Activated CD4-positive, alpha-beta T cell treated with anti-CD3 and anti-CD28 coated beads for 1 hour (primary cell): ENCODE measurements at places on chromosomes 6 and 20.

GRCh38 chr6:52063584-52064344 lies 23.6 kb downstream of the PKHD1 start:
- DNase-seq = peak; percentile 36

GRCh38 chr6:20674664-20675063 lies 140.4 kb downstream of the CDKAL1 start:
- no peak for DNase-seq

- no peak for DNase-seq
Measured at GRCh38 chr20:52983726-52984450, 11.7 kb downstream of the TSHZ2 start.

DNA sequence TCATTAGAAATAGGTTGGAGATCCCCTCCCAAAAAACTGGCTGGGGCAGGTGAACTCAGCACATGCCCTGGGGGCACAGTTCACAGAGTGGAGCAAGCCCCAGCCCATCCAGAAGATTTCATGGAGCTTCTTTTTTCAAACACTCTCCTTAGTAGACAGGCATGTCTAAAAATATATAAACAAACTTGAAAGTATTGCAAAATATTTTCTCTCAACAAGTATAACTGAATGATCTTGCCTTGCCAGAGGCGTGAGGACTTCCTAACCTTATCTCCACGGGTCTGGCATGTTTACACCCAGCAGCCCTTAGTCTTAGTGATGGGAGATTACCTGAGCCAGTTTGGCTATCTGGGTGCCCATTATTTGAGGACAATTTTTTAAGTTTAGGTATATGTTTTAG lies 107.1 kb downstream of the QRSL1 start:
- no peak for DNase-seq

- no peak for DNase-seq
Measured at GRCh38 chr6:143675946-143676345, 1.8 kb upstream of the PHACTR2 start.

- no peak for DNase-seq
Measured at GRCh38 chr6:63441266-63441956, 121.6 kb upstream of the LGSN start.

- no peak for DNase-seq
Measured at GRCh38 chr6:126039284-126039683, 52.9 kb downstream of the TRMT11 start.

GRCh38 chr20:37319151-37319671 lies 26.7 kb upstream of the SRC start:
- DNase-seq = no peak

DNA sequence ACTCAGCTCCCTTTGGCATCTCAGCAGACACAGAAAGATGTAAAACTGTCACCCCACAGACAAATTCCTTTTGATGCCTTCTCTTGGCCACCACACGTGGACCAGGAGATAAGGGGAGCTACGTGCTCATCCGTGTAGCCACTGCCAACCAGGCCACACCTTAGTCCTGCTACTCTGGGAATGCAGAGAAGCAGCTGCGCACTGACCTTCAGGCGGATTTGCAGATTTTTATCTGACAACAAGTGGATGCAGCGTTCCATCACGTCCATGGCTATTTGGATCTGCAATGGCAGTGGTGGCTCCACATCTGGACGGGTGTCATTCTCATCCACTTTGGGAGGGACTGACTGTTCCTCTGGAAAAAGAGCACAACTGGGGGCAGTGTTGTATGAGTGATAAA lies 30.8 kb downstream of the TTI1 start:
- DNase-seq = no peak

DNA sequence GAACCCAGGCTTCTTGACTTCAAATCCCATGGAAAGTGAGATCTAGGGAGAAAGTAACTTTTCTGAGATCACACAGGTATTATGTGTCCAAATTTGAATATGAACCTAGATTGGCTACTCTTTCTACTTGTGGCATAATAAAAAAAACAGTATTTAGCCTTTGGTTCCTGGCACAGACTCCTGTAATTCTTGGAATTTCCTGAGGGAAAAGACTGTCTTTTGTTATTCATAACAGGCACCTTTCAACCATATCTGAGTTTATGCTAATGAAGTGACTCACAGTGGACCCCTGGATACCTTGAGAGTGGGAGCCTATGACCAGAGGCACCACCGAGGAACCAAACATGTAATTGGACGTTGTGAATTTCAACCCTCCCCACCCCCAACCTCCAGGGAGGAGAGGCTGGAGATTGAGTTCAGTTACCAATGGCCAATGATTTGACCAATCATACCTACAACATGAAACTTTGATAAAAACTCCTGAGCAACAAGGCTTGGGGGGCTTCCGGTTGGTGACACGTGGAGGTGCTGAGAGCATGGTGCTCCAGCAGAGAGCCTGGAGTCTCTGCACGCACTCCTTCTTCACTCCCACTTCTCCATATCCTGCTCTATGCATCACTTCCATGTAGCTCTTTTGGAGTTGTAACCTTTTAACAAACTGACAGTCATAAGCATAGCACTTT lies 48.8 kb downstream of the LAMA4 start:
- no peak for DNase-seq
